ENCODE measurements at places on chromosomes 2 and 18.

DNA sequence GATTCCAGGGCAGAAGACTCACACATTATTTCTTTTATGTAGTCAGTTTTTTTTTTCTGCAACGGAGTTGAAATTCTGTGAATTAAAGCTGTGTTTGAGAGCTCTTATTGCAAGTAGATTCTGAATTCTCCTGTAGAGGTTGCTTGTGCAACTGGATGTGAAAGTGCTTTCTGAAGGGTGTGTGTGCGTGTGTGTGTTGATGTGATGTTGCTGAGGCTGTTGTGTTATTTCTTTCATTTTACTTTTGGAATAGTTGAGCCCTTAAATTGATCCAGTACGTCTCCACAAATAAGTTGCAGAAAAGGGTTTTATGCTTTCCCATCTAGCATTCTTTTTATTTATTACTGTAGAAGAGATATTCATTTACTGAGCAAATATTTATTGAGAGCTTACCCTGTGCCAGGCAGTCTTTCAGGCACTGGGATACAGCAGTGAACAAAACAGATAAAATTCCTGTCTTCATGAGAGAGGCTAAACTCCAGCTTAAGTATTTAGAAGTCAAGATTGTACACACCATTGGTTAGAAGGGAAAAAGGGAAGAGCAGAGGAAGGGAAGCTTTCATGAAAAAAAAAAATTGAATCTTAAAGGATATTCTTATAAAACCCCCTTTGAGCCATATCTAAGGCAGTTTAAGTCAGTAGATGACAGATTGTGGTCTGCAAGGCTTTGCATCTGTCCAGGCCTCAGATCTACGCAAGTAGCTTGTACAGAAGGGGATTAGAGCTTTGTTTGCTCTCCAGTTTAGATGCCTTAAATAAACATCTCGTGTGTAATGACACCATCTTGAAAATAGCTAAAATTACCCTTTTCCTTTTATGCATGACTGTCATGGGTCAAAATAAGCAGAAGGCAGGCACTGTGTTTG lies 58.2 kb downstream of the MYO1B start:
- no peak for DNase-seq

DNA sequence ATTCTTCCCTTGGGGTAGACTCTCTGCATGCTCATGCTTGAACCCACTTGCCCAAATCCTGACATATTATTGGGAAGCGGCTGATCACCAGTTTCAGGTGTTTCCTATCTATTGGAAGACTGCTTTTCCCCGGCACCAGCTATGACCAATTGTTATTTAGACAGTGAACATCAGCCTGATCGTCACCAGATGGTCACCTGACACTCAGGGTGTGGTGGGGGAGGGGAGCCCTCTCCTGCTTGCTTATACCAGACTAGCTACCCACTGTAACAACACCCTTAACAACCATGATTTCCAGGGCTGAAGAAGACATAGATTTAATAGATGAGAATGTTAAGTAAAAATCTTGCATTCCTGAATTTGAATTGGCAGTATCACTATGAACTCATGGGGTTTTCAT lies 44.3 kb downstream of the RBM43 start:
- DNase-seq: no peak

- DNase-seq: no peak
Observed at GRCh38 chr2:30259827-30260679, 28.7 kb downstream of the LBH start.

DNA sequence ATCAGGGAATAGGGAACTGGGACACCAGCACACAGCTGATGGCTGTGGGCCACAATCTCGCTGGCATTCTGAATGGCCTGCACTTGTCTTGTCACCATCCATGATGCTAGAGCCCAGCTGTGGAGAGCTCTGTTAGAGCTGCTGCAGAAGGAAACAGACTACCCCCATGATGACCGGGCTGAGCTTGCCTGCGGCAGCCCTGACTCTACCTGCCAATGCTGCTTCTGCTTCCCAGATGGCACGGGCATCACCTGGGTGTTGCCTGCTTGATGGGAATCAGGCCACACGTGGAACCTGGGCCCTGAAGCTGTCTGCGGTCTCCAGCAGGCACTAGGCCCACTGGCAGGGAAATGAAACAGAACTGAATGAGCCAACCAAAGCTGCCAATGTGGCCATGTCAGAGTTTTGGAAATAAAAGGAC lies 11.2 kb upstream of the DAW1 start:
- DNase-seq: no peak

GRCh38 chr2:53724536-53724935 lies 43.1 kb upstream of the CHAC2 start:
- DNase-seq: peak; percentile 63

DNA sequence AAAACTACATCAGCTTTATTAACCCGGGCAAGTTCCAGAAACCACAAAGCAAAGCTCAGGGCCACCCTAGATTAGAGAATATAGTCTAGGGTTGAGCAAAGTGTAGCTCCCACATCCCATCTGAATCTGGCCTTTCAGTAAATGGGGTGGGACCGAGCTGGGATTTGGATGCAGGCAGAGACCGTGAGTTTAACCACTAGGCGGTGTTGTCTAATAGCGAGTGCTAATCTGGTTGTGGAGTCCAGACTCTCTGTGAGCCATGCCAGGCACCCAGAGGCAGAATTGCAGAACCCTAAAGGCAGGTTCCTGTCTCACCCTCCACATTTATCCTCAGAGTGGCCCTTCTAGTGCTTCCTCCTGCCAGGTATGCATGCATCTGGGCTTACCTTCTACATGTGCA lies 435.9 kb downstream of the TSN start:
- DNase-seq: peak; percentile 89

GRCh38 chr2:237066396-237066795 lies 19.3 kb upstream of the COPS8 start:
- DNase-seq: no peak

GRCh38 chr2:63792530-63792929 lies 49.2 kb upstream of the UGP2 start:
- no peak for DNase-seq

All from hematopoietic multipotent progenitor cell treated with erythropoietin and hydrocortisone succinate and interleukin-3 and kit ligand, for 4 days (in vitro differentiated cells).